ENCODE measurements at places on chromosomes 4 and X. TPM values are rescaled to one million over a fixed set of nuclear protein-coding genes. Genes with fewer than 3 reads are reported as not detected.
A peak's percentile ranks its signal among the peaks of the same experiment; 100 is the strongest.

Gene TRAM1L1
- total RNA-seq, result 4.5 TPM

Gene HTN3
- not detected for total RNA-seq

Gene ARHGAP24
- 2.2 TPM for total RNA-seq

Gene GLOD5
- not detected for total RNA-seq

DNA sequence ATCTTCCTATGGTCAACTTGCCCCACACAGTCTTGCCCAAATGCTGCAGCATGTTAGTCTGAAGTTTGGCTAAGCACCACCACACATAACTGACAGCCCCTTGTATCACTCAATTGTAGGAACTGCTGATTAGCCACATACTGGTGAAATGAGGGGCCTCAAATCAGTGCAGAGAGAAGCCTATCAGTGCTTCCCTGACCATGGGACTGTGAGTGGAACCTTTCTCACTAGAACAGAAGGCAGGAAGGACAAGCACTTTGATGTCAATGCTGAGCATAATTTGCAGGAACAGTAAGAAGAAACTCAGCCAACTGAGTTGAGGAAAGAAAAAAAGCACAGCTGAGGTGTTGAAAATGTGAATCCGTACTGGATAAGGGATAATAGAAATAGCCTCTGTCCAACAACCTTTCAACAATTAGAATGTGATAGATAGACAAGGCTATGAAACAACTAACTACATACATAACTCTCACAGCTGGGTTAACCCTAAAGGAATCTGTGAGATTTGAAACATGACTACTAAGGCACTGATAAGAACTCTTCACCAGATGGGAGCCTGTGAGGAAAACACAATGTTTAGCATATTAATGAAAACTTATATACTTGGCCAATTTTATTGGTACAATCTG, 136.6 kb upstream of the SH3RF1 start:
- DNase-seq, result no peak

- no peak for DNase-seq
Observed at GRCh38 chrX:72002875-72003274, 92.2 kb downstream of the NHSL2 start.

GRCh38 chr4:107778784-107779530, 45.8 kb upstream of the SGMS2 start:
- no peak for DNase-seq

DNA sequence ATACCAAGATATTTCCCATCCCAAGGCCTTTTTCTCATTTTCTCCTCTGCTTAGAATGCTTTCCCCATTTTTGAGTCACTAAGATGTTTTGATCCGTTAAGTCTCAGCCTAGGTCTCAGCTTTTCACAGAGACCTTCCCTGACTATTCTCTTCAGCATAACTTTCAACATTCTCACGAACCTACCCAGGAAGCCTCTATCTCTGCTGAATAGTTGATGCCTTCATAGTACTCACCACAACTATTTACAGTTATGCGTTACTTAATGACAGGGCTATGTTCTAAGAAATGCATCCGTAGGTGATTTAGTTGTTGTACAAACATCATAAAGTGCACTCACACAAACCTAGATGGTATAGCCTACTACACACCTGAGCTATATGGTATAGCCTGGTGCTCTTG, 64.5 kb downstream of the ARL9 start:
- no peak for DNase-seq

- DNase-seq, result no peak
Observed at GRCh38 chr4:99248714-99249113, 29.7 kb upstream of the ADH6 start.

DNA sequence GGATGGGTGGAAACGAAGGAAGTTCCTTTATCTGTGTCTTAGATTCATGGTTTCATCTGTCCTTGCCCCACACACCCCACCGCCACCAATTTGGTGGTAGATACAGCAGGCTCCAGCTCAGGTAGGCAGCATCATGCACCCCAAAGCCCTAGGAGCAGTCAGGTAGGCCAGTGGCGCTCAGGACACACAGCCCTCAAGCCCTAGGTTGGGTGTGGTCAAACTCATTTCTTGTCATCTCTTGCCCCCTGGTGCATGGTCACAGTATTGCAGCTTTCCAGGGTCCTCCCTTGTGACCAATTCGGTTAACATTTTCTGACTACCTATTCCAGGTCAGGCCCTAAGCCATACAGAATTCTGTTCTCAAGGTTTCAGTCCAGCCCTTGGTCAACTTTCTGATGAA, 14.5 kb upstream of the PRRG3 start:
- DNase-seq, result peak; percentile 71

DNA sequence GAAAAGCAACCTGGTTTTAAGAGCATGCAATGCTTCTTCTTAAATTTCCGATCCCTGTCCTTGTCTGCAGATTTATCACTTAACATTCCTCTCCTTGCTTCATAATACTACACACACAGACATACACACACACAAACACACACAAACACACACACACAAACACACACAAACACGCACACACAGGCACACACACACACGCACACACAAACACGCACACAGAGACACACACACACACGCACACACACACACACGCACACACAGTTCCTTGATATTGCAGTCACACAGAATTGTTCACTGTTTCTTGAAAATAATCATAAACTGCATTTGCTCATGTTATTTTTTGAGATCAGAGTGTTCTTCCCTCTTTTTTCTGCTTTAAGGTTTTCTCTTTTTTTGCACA, 458.3 kb upstream of the ATOH1 start:
- no peak for DNase-seq

Data from neural progenitor cell (in vitro differentiated cells).